ENCODE measurements at places on chromosomes 16 and 17. TPM values are rescaled to one million over a fixed set of nuclear protein-coding genes. Genes with fewer than 3 reads are reported as not detected.

The FOXK2 gene
- 75.5 TPM for total RNA-seq

The LDHD gene
- total RNA-seq: 1.8 TPM

The SLC25A10 gene
- 27.6 TPM for total RNA-seq

DNA sequence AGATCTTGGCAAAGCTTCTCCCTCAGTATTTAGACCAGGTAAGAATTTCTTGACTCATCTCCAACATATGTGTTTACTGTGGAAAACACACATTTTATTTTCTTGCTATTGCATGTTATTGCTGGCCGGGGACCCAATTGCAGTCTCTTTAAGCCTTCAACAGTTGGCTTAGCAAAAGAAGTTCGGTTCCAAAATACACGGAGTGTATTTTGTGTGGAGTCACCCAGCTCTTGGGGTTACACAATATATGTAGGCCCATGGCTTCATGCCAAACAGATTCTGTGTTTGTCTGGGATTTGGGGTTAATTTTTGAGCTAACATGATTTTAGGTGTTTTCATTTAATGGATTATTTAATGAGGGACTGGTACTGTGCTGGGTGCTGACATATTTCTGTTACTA lies 4.0 kb downstream of the ALDH3A2 start:
- DNase-seq: no peak
